Renal cortex interstitium (tissue), 15 donors: ENCODE measurements at places on chromosomes 2 and 18. TPM values are rescaled to one million over a fixed set of nuclear protein-coding genes. Genes with fewer than 3 reads are reported as not detected.
A peak's percentile ranks its signal among the peaks of the same experiment; 100 is the strongest.

Gene GCKR
- polyA plus RNA-seq: 0.38 TPM

- peak; percentile 59 for DNase-seq
Measured at GRCh38 chr2:233912691-233913423, 4.3 kb upstream of the TRPM8 start.

GRCh38 chr2:207133820-207134519 is 31.8 kb downstream of the KLF7 start:
- DNase-seq: peak; percentile 56

DNA sequence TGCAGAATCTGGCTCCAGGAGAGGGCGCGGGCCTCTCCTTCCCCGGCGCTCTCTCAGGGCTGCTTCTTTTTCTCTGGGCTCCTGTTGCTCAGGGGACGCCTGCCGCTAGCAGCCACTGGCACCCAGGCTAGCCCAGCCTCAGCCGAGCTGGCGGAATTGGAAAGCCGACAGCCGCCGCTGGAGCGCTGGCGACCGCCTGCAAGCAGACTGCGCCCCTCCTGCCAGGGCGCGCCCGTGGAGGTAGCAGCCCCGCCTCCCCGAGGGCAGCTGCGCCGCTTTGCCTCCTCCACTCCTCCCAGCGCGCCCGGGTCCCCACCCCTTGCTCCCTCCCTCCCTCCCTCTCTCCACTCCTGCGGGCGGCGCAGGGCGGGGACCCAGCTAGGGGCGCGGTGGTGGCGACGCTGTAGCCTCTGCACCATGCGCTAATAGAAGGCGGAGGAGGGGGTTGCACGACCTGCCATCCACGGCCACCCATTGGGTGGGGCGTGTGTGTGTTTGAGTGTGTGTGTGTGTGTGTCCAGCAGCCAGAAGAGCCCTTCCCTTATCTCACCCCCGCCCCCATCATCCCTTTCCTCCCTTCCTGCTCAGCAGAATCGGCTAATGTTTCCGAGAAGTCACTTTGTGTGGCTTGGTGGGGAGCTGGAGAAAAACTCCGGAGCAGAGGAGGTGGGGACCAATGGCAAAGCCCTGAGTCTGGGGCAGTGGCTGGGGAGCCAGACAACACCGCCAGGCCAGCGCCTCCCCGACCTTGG is at the start of gene SCN9A:
TSS of gene SCN9A (minus strand) at position 209 of the 752 bp plus-strand sequence. CDS start 64,188 bp downstream, outside the sequence.
- peak; percentile 59 for DNase-seq

GRCh38 chr2:113679457-113679856 is 52.4 kb downstream of the RABL2A start:
- no peak for DNase-seq
